Activated CD8-positive, alpha-beta memory T cell treated with anti-CD3 and anti-CD28 coated beads for 4 hours (primary cell): ENCODE measurements at places on chromosomes 12 and 14.

GRCh38 chr14:65533736-65534404 is 121.3 kb downstream of the FUT8 start:
- DNase-seq: no peak

GRCh38 chr12:40171501-40171900 is 53.3 kb upstream of the LRRK2 start:
- DNase-seq: no peak

GRCh38 chr12:4472046-4472445 is 26.4 kb upstream of the FGF6 start:
- DNase-seq: no peak

- no peak for DNase-seq
Observed at GRCh38 chr12:15648558-15648957, 140.6 kb downstream of the EPS8 start.

- no peak for DNase-seq
Observed at GRCh38 chr12:3965046-3965445, 91.8 kb upstream of the PARP11 start.

DNA sequence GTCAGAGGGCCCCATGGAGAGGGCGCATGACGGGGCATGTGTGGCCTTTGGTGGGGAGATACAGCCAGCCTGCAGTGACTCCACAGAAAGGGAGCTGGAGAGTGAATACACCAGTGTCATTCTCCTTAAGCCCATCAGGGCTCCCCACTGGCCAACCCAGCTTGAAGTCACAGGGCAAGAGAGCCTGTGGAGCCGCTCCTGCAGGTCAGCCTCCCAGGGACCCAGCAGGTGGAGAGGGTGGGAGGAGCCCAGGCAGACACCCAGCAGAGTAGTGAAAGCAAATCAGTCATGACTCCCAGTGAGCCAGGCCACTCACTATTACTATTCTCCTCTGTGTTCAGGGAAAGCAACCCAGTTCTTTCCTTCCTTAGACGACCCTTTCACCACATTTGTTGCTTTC is 110.0 kb upstream of the CPM start:
- no peak for DNase-seq

DNA sequence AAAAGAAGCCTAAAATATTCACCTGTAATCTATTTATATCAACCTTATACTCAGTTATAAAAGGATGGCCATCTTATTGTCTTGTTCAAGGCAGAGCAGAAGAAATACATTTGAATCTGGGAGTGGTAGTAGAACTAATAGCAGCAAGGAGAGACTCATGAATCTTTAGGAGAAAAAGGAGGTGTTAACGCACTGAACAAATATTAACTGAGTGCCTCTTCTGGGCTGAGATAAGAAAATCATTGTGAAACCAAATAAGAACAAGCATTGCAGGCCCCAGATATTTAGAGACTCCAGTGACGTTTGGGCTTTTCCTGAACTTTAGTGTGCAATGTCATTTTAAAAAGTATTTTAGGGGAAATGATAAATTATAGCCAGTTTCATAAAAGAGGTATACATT is 790.6 kb downstream of the DIO2 start:
- DNase-seq: no peak

GRCh38 chr12:127145929-127146789 is 1120.8 kb upstream of the TMEM132C start:
- DNase-seq: peak; percentile 66

DNA sequence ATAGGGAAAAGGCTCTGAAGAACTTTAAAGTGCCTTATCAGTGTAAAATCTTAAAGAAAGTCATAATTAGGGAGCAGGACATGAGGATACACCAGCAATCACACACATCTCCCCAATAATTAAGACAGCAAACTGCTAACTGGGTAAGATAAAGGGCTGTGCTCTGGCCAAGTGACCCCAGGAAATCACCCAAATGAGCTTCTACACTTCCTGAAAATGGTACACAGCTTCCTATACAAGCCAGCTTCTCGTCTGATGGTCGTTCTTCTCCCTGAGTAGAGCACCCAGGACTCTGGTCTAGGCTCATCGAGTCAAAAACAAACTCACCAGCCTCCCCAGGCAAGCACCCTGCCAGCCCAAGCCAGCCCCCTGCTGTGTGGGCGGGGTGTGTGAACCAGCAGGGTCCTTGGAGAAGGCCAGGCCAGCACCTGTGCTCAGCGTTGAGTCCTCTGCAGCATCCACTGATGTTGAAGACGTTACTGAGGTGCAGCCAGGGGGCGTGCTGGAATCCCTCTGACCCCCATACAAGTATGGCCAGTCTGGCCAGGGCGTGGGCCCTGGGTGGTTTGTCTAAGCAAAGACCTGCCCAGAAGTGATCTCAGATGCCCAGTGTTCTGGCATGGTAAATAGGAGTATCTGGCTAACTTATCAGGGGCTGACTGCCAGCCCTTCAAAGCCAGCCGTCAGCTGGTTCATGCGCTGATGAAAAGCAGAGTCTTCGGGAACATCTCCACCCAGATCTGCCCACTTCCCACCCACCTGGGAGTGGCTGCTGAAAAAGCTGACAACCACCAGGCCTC is 41.4 kb downstream of the ACTN1 start:
- DNase-seq: no peak

GRCh38 chr14:97499790-97500481 is 702.8 kb downstream of the VRK1 start:
- no peak for DNase-seq

DNA sequence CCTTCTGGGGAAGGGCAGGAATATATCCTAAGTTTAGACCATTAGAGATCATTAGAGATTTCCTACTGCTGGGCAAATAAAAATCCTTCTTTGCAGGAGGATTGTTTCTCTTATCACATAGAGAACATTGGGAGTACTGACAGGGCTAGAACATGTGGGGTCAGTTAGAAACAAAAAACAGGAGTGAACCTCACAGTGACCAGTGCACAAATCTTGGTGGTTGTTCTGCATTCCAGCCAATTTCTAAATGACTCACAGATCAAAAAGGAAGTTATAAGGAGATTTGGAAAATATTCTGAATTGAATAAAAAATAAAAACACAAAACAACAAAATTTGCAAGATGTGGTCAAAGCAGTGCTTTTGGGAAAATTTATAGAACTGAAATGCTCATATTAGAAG is 118.8 kb downstream of the LLPH start:
- no peak for DNase-seq

DNA sequence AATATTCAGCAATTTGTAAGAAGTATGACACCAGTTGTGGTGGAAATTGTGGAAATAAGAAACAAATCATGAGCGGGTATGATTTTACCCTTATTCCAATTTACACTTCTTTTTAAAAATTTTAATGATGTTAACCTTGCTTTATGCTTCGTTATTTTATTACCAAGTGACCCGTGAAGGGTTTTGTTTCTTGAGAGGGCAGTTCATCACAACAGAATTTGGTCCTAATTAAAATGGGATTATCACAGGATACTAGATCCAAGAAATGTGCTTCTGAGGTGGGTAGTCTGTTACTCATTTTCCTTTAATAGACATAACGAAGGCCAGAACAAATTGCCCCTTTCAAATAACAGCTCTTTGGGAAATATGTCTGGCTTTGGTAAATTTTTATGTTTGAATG is 25.5 kb upstream of the RASSF8 start:
- no peak for DNase-seq
